Thoracic aorta (tissue), 2 donors: ENCODE measurements at places on chromosomes 7 and 10.

- no peak for DNase-seq
These were observed 11.0 kb upstream of the SH2D4B start for GRCh38 chr10:80526742-80527141.

DNA sequence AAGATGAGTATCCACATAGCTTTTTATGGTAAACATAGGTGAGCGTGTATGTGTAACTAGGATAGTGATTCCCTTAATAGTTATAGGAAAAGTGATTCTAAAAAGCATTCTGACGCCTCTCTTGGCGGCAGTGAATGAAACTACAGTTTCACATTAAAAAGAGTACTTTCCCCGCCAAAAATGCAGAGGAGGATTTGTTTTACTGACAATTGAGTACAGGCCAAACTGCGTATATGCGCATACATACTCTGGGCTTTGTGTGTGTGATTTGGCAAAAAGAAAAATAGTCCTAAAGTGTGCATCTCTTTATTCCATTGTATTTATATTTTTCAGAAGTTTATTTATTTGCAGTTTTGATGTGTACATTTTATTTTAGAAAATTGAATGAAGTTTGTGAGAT is 10.3 kb downstream of the CUL1 start:
- DNase-seq: no peak

DNA sequence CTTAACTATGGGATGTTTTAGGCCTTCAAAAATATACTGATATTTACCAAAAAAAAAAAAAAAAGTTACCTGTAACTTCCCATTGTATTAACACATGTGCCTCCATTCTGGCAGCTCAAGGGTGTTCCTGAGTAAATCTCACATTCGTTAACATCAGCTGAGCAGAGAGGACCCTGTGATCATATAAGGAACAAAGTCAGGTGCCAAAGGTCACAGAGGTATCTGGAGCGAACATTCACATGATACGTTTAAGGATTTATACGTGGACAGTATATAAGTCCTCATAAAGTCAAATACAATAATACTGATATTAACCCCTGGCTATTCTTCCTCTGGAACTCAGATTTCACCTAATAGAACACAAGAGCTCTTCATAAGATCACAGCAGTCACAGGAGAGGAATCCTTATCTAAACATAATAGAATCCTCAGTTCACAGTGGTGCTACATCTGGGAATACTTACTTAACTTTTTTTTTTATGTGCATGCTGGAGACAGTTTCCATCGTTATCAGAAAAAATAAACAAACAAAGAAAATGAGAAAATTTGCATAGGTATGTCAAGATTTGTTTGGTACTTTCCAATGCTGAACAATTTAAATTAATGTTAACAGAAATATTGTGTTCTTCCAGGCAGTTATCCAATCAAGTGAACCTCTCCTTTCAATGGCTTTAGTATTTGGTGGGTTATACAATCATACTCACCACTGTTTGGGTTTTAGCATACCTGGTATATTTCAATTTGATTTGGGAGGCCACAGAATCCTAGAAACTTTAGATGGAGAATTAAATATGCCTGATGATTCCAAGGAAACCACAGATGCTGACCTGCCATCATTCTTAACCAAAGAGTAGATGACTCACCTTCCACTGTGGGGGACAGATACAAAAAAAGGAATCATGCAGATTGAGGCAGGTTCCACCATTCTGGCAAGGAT is 6.6 kb downstream of the CUBN start:
- no peak for DNase-seq

- no peak for DNase-seq
These were observed 9.6 kb downstream of the PKD1L1 start for GRCh38 chr7:47938574-47939165.

- no peak for DNase-seq
These were observed 86.7 kb upstream of the IL6 start for GRCh38 chr7:22640269-22640668.

DNA sequence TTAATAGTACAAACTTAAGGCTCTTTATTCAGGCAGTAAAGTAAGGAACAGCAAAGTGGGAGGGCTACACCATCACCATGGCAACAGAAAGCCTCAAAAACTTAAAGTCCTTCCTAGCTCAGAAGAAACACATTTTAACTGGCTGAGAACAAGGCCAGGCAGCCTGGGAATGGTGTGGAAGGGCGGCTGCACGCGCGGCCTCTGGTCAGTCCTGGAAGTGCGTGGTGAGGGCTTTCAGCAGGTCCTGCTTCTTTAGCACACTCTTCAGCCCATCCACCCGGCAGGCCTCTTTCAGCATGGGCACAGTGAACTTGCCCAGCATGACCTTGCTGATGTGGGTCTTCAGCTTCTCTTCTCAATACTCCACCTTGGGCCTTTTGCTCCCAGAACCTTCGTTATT is 133.0 kb downstream of the CYP26A1 start:
- DNase-seq: no peak
